NCI-H1092 (cell line): ENCODE measurements at places on chromosomes 2 and 18.
A peak's percentile ranks its signal among the peaks of the same experiment; 100 is the strongest.

- DNase-seq, result no peak
Measured at GRCh38 chr2:100766806-100767205, 53.1 kb upstream of the NPAS2 start.

- DNase-seq, result no peak
Measured at GRCh38 chr2:120262761-120263428, 10.2 kb downstream of the RALB start.

DNA sequence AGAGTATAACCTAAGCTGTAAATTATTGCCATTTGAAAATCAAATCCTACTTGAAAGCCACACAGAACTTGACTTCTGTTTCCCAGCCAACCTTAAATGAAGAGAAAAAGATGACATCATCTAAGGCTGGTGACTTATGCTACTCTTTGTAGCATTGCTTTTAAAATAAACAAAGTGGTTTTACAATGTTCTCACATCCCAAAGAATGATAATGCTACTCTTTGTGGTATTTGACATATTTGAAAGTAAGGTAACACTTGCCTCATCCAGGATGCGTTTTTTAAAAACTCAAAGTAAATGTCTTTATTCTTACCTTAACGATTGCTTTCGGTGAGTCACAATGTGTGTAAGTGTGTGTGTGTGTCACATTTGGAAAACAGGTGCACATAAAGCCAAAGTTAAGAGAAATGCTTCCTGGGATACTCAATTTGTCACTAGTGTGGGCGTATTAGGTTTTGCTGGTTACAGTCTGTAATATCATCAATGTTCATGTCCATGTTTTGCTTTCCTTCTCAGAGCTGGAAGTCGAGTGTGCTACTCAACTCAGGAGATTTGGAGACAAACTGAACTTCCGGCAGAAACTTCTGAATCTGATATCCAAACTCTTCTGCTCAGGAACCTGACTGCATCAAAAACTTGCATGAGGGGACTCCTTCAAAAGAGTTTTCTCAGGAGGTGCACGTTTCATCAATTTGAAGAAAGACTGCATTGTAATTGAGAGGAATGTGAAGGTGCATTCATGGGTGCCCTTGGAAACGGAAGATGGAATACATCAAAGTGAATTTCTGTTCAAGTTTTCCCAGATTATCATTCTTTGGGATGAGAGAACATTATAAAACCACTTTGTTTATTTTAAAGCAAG, 2.6 kb downstream of the PMAIP1 start:
- no peak for DNase-seq

DNA sequence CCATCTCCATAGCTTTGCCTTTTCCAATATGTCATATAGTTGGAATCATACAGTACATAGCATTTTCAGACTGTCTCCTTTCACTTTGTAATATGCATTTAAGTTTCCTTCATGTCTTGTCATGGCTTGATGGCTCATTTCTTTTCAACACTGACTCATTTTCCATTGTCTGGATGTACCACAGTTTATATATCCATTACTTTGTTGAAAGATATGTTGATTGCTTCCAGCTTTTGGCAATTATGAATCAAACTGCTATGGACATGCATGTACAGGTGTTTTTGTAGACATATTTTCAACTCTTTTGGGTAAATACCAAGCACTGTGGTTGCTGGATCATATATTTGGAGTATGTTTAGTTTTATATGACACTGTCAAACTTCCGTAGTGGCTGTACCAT, 26.3 kb downstream of the ACSL3 start:
- no peak for DNase-seq

- no peak for DNase-seq
Measured at GRCh38 chr2:189527812-189528592, 52.6 kb downstream of the SLC40A1 start.

GRCh38 chr2:43240766-43241150, 14.4 kb upstream of the ZFP36L2 start:
- no peak for DNase-seq

DNA sequence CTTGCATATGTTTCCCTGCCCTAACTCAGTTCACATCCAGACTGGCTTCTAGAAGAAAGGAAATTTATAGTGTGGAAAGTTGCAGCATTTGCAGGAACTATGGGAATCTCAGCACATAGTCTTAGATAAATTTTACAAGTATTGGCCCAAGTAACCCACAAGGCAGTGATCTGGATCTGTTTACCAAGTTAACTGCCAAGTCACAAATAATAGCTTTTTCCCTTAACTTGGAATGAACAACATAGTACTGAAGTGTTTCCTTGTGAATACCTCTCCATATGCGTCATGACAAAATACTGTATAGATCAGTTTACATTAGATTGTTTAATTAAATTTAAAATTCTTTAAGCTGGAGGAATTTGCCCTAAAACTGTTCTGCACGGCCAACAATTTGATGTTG, 255.8 kb upstream of the EPAS1 start:
- no peak for DNase-seq

GRCh38 chr2:237043866-237044265, 41.8 kb upstream of the COPS8 start:
- peak; percentile 5 for DNase-seq

- DNase-seq, result no peak
Measured at GRCh38 chr18:77108821-77109647, 23.5 kb downstream of the MBP start.

DNA sequence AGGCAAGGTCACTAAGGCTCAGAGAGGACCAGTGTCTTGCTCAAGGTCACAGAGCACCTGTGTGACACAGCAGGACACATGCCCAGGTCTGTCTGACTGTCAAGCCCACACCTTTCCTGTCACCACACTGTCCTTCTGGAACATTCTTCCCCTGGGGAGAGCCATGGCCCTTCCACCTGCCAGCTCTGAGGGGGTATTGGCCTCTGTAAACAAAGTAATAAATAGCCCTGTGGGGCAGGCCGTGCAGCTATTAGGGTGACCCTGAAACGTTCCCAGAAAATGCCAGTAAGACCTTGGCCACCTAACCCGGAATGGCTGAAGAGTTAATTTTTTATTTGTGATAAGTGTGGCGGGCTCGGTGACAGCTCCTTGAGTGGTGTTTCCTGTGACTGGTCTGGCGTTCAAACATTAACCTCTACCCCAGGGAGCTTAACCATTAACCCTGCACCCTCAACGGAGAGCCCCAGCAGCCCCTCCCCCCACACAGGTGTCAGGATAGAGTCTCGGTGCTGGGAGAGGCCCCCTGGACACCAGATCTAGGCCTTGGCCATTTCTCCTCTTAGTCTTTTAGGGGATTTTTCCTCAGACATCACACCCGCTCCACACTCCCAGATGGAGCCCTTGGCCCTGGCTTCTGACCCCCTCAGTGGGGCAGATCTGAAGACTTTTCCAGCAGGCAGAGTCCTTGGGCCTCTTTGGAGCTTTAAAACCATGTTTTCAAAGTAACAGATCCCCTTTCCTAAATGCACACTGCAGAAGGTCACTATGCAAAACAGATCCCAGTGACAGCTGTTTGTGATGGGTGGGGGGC, 36.6 kb downstream of the SCTR start:
- DNase-seq, result no peak

DNA sequence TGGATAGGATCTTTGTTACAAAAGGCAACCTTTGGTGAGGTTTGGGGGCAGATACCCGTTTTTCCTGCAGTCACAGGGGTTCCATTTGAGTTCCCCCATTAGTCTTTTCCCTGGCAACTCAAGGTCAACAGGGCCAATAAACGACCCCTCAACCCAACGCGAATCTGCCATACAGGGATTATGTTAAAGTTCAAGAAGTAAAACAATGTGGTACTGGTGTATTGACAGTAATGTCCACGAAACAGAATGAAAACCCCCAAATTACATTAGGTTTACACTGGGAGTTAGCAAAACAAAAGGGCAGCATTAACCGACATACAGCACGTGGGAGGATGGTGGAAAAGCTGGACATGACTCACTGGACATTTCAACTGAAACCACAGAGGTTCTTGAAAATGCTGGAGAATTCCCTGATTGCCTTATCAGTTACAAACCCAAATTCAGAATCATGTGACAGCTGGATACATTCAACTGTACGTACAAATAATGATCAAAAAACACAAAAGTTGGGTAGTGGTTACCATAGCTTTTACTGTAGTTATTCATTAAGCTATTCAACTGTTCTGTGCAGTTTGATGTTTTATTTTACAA, 4.9 kb upstream of the IMP4 start:
- no peak for DNase-seq

DNA sequence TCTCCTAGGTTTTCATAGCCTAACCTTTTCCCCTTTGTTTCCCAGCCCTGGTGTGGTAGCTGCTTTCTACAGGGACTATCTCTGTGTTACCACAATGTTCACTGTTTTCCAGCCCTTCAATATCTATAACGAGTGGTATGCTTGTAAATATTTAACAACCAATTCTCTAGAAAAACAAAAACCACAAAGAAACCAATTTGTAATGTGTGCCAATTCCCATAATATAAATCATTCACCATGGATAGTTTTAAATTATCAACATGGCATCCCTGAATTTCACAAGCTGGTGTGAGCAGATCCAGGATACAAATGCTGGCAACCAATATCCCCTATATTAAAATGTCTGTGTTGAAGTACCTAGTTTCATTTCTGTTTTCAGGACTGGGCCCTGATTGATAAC, 207.5 kb upstream of the FBXO11 start:
- no peak for DNase-seq

DNA sequence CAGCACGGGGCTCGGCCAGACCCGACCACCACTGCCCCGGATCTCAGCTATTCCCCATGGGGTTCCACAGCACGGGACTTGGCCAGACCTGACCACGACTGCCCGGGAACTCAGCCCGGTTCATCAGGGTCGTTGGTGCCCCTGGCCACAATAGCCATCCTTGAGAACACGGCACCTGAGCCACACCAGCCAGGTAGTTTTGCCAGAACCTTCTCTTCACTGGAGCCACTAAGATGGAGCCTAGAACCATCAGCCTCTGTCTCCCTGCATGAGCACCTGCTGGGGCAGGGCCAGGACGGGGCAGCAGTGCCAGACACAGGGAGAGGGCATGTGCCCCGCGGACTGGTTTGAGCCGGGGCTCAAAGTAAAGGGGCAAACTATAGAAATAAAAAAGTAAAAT, 11.4 kb upstream of the KCNG2 start:
- DNase-seq, result no peak
